Cortex of kidney (tissue), 1 donor: ENCODE measurements at places on chromosomes 1 and 21.

DNA sequence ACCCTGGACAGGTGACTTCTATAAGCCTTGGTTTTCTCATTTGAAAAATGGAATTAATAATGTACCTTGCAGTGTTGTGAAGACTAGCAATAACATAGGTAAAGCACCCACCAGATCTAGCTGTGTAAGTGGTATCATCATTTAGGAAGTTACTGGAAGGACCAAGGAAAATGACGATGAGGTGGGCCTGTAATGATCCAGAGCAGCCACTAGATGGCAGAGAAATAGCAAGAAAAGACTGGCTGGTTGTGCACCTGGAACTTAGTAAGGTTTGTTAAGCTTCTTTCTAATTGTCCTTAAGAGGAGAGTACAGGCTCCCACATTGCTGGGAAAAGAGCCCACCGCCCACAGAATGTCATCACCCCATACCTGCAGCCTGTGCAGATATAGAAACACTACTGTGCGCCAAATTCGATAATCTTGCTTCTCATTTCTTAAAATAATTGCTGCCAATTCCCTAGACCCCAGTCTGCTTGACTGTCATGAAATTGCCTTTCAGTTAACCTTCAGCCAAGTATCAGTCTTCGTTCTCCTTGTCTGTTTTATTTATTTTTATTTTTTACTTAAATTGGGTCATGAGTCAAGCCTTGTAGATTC is 37.2 kb downstream of the WNT4 start:
- DNase-seq: no peak

DNA sequence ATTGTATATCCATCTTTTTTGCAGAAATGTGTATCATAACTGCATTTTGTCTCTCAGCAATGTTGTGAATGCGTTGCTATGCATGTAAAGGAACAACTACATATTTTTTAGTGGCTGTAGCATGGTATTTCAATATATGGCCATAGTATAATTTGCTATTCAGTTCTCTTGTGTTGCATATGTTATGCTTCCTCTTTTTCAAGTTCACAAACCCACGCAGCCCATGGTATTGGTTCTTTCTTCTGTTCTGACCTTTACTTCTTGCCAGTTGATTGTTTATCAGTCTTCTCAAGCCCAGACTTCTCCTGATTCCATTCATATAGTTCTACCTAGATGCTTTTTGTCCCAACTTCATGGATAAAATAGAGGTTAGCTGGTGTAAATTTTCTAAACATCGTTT is 6.1 kb downstream of the SLC22A15 start:
- DNase-seq: no peak

GRCh38 chr1:165408518-165408917 is 36.4 kb downstream of the RXRG start:
- DNase-seq: no peak

- DNase-seq: no peak
Measured at GRCh38 chr1:94239796-94240195, 2.4 kb upstream of the ARHGAP29 start.

GRCh38 chr1:109438798-109439297 is 12.6 kb upstream of the PSMA5 start:
- no peak for DNase-seq

GRCh38 chr1:151542710-151543129 is 2.6 kb downstream of the TUFT1 start:
- no peak for DNase-seq

- no peak for DNase-seq
Measured at GRCh38 chr1:226643177-226643576, 94.6 kb downstream of the STUM start.

- no peak for DNase-seq
Measured at GRCh38 chr1:182473556-182473955, 23.6 kb downstream of the RGSL1 start.

- DNase-seq: no peak
Measured at GRCh38 chr1:237834461-237834860, 56.3 kb downstream of the ZP4 start.
